ENCODE measurements at places on chromosomes 12 and 14.

- no peak for DNase-seq
These were observed 105.8 kb downstream of the SPTSSA start for GRCh38 chr14:34356264-34356654.

DNA sequence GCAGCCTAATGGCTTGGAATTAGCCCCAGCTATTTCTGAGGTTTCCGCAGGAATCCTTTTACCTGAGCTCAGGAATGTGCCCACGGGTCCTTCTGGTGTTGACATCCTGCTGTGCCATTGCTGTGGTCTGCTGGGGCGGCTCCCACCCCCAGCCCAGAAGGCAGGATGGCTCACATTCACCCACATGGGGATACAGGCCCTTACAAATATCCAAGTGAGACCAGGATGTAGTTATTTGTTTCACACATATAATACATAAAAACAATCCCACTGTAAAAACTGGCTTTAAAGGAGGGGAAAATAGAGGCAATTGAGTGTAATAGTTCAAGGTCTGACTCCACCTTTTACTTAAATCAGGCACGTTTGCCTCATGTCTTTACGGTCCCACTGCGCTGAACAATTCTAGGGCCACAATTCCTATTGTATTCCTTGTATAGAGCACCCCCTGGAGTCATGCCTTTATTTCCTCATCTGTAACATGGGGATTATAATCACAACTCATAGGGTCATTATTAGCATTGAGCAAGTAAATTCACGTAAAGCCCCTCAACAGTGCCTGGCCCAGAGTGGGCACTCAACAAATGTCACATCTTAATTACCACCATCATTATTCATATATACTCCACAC is 57.2 kb upstream of the FICD start:
- no peak for DNase-seq

DNA sequence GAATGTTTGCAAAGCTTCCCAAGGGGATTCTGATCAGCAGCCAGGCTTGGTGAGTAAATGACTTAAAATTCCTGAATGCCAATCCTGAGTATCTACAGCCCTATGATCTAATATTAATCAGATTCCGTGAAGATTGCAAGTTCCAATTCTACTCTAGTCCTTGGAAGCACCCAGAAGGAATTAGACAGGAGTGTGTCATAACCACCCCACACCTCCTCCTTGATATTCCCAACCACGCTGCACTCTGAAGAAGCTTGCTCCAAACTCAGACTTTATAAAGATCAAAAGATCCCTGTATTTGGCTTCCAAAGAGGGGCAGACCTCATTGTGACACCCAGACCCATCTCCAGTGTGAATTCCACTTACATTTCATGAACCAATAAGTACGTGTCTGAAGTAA is 306.0 kb downstream of the BCL11B start:
- no peak for DNase-seq

DNA sequence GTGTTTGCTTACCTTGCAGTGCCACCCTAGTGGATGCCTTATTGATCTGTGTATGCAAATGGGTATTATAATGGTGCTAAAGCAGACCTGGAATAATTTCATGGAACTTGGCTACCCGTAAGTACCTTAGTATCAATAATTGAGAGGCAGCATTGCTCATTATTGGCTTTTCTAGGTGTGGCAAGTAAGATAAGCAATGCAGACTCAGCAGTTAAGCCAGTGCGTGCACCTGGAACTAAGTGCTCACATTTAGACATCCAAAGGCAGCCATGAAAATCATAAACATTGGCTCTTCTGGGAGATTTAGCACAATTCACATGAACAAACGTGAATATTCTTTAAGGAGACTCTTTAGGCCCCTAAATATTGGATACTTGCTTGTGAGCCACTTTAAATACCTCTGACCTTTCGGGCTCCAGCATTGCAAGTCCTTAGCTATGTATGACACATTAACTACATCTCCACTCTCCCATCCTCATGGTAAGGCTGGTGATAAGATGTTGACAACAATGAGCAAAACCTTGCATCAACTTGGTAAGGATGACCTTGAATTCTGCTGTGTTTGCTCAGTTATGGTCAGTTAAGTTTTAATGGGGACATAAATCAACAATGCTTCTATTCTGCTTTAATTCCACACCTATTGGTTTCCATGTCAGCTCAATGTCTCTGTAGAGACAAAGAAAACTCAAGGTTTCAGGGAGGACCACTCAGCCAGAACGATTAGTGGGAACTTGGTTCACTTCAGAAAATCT is 112.0 kb downstream of the SLC5A8 start:
- no peak for DNase-seq

DNA sequence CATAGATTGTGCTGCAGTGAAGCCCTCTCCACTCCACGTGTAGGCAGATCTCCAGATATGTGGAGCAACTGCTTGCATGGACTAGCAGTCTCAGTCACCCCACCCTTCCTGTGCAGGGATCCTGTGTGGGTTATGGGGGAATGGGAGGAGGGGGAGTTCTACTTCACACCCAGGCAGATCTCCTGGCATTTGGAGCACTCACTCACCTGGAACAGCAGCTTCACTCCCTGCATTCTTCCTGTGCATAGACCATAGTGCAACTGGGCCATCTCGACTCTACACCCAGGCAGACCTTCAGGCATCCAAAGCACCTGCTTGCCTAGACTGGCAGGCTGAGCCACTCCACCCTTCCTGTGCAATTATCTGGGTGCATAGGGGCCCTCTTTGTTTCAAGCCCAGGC is 96.0 kb upstream of the PCED1B start:
- no peak for DNase-seq

- DNase-seq, result no peak
These were observed 166.9 kb downstream of the BRMS1L start for GRCh38 chr14:35992816-35993683.

GRCh38 chr12:52413202-52413601 is 7.1 kb upstream of the KRT82 start:
- DNase-seq, result no peak

DNA sequence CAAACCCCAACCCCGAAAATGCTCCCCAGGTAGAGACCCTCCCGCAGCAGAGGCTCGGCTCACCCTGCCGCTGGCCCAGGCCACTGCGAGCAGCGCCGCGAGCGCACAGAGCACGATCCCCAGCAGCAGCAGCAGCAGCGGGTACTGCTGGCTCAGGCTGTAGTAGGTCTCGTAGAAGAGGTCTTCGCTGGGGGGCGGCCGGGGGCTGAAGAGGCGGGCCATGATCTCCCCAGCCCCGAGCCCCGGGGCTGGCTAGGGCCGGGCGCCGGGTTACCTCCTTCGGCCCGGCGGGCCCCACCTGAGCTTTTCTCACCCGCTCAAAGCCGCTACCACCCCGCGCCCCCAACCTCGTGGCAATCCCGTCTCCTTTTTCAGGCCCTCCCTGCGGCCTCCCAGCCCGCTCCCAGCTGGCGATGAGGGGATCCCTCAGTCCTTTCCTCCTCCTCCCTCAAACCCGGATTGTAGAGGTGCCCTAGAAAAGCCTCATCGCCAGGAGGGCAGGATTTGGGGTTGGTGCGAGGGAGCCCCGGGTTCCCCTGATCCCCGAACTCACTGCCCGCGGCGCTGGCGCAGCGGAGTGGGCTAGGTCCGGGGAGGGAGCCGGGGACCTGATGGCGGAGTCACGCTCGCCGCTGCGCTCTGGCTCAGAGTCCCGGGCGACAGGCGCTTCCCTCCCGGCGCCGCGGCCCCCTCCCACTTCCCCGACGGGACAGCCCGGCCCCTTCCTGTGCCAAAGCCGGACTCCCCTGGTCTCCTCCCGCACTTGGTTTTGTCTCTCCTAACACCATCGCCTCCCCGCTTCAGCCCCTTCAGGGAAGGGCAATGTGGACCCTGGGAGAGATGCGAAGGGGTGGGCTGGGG is at the start of gene ADCY4:
TSS of gene ADCY4 (minus strand) at position 641 of the 861 bp plus-strand sequence. CDS start at position 222, 419 bp downstream.
- no peak for DNase-seq

DNA sequence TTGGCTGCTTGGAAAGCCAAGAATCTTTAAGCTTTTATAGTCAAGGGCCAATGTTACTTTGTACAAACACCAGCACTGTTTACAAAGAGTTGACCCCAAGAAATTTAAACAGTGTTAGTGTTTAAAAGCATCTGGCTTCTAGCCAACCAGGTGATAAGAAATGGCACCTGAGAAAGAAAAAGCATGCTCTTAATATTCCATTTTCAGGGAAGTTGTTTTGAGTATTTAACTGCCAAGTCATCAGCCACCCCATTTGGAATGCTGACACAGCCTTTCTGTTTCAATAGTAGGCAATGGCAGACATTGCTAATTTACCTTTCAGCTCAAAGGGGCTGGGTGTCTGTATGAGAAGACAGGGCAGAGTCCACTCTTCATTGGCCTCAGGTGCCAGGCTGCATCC is 3.7 kb upstream of the SLC35F4 start:
- DNase-seq, result no peak

GRCh38 chr14:45308745-45309397 is 55.9 kb upstream of the MIS18BP1 start:
- no peak for DNase-seq

DNA sequence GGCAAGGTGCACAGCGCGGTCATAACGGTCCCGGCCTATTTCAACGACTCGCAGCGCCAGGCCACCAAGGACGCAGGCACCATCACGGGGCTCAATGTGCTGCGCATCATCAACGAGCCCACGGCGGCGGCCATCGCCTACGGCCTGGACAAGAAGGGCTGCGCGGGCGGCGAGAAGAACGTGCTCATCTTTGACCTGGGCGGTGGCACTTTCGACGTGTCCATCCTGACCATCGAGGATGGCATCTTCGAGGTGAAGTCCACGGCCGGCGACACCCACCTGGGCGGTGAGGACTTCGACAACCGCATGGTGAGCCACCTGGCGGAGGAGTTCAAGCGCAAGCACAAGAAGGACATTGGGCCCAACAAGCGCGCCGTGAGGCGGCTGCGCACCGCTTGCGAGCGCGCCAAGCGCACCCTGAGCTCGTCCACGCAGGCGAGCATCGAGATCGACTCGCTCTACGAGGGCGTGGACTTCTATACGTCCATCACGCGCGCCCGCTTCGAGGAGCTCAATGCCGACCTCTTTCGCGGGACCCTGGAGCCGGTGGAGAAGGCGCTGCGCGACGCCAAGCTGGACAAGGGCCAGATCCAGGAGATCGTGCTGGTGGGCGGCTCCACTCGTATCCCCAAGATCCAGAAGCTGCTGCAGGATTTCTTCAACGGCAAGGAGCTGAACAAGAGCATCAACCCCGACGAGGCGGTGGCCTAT is 875 bp downstream of the HSPA2 start:
- no peak for DNase-seq

DNA sequence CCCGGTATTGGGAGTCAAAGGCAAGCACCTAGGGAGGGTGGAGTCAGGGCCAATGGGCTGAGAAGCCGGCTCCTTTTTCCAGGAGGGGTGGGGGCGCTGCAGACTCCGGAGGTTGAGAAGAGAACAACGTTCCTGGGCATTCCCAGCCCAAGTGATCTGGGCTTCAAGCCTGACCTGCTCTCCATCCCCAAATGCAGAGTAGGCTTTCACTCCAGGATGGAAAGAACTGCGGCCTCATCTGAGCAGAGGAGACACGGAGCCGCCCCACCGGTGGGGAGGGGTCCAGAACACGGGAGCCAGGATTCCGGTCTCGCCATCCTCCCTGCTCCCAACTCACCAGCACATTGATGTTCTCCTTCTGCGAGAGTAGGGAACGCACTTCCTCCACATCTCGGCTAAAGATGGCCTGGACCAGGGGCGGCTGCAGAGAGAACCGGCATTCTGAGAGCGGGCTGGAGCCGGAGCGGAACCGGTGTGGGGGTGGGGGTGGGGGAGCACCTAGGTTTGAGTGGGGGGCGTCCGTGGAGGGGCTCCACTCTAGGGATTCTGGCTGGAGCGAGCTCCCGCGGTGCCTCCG is 605 bp downstream of the ANKRD52 start:
- no peak for DNase-seq

GRCh38 chr14:25049093-25049567 is 817 bp downstream of the STXBP6 start:
- DNase-seq, result no peak

DNA sequence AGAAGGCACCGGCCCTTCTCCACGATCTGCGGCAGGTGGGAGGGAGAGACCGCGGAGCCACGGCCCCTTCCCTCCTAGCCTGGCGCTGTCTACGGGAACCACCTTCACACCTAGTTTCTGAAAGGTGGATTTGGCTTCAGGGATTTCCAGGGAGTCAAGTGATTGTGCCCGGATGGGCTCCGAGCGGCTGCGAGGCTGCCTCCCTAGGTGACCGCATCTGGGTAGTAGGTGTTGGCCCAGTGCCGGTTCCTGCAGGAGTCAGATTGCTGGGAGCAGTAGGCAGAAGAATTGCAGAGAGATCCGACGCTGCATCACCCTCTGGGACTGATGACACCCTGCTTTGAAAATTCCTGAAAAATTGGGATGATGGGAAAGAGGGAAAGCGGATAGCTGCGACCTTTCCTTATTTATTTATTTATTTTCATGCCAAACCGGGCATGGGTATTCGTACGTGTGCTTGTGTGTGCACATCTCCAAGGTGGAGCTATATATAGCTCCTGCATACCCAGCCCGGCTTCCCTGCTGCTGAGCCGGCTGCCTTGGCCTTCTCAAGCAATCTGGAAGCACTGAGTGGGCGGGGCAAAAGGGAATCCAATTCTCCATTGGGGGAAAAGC is 1.1 kb downstream of the CNTN1 start:
- DNase-seq, result no peak

GRCh38 chr12:94736004-94736403 is 85.6 kb upstream of the TMCC3 start:
- no peak for DNase-seq

DNA sequence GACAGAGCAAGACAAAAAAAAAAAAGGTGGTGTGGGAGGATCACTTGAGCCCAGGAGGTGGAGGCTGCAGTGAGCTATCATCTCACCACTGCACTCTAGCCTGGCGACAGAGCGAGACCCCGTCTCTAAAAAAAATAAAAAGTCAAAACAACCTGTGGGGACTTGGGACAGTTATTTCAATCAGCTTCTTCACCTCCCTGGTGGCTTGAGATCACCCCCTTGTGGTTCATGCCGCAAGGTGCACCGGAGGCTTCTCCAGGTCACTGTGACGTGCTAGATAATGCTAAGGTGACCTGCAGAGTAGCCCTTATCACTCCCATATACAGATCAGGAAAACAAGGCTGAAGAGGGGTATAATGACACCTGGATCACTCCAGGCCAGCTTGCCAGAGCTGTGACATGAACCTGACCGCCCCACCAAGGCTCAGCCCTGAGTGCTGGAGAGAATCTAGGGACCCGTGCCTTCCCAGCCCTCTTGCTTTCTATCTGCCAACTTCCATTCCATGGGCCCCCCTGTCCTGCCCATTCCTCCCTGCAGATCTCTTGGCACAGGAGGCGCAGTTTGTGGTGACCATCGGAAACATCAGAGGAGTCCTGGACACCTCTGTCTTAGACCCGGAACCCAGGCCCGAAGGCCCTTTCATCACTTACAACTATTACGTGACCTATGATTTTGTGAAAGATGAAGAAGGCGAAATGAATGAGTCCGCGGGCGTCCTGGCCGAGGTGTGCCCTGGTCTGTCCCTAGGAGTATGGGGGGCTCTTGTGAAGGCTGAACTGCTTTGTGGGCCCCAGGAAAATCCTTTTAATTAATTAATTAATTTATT is 8.1 kb downstream of the LRRC43 start:
- DNase-seq, result peak; percentile 79
